Skin of body (tissue), 3 donors: ENCODE measurements at places on chromosomes 3 and 15. TPM values are rescaled to one million over a fixed set of nuclear protein-coding genes. Genes with fewer than 3 reads are reported as not detected.

MYL3 gene
- 23.7 TPM for total RNA-seq

PAQR9 gene
- total RNA-seq: not detected

GDPGP1 gene
- total RNA-seq: 2.6 TPM

FES gene
- 23.0 TPM for total RNA-seq

- no peak for DNase-seq
These were observed 163.6 kb upstream of the PRICKLE2 start for GRCh38 chr3:64388886-64389285.

DNA sequence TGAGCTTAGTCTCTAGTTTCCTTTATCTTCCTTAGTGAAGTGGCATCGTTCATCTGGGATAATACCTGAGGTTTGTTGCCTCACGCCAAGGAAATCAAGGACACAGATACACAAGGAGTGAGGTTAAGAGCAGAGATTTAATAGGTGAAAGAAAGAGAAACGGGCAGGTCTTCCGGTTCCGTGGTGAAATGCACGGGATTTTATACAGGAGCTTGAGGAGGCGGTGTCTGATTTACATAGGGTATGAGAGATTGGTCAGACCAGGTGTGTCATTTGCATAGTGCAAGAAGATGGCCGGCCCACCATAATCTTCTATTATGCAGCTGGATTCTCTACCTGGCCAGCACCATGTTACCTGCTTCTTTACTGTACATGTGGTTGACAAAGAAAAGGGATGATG, 17.2 kb downstream of the ARRDC4 start:
- no peak for DNase-seq

GRCh38 chr3:31841515-31841914, 139.5 kb downstream of the OSBPL10 start:
- DNase-seq: no peak

GRCh38 chr15:38843736-38844590, 279.3 kb upstream of the RASGRP1 start:
- DNase-seq: peak; percentile 85

GRCh38 chr3:196528639-196529233, 13.6 kb upstream of the SMCO1 start:
- DNase-seq: peak; percentile 22

DNA sequence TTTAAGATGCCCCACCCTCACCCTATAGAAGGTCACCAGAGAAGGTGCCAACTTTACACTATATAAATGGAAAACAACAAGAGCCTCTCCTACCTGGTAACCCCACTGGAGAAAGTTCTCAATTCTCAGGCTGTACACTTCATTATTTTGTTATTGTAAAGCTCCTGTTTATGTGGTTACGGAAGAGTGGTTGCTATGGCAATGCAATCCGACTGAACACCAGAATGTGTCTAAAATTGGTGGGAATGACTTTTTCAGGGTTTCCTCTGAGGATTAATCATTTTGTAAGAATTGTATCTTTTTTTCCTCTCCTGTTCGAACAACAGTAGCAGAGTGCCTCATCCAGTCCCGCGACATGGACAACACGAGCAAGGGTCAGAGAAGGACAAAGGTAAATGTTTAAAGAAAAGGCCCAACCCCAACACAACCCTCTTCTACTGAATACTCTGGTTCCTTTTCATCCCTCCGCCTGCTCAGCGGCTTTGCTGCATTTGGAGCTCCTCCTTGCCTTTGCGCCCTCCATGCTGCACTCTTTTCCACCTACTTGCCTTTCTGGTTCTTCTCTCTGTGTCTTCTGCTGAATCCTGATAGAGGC, 45.3 kb downstream of the DGKG start:
- DNase-seq: no peak

DNA sequence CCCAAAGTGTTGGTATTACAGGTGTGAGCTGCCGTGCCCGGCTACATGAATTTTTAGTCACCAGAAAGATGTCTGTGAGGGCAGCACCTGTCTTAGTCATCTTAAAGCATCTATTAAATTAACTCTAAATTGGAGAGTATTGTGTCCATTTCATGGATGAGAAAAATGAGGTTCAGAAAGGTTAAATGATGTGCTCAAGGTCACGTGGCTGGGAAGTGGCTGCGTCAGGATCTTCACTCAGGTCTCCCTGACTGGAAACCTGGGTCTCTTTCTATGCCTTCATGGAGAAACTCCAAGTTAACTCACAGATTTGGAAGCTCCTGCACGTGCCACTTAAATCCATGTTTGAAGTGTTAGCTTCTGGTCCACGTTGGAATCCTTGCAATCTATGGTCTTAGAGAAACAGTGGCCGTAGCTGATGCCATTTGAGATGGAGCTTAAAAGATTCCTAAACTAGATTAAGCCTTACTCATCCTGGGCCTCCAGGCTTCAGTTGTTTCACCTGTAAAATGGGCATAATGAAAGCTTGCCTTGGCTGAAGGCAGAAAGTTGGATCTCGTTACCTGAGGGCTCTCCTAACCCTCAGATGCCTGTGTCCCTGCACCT, 5.2 kb upstream of the TMEM40 start:
- DNase-seq: no peak

DNA sequence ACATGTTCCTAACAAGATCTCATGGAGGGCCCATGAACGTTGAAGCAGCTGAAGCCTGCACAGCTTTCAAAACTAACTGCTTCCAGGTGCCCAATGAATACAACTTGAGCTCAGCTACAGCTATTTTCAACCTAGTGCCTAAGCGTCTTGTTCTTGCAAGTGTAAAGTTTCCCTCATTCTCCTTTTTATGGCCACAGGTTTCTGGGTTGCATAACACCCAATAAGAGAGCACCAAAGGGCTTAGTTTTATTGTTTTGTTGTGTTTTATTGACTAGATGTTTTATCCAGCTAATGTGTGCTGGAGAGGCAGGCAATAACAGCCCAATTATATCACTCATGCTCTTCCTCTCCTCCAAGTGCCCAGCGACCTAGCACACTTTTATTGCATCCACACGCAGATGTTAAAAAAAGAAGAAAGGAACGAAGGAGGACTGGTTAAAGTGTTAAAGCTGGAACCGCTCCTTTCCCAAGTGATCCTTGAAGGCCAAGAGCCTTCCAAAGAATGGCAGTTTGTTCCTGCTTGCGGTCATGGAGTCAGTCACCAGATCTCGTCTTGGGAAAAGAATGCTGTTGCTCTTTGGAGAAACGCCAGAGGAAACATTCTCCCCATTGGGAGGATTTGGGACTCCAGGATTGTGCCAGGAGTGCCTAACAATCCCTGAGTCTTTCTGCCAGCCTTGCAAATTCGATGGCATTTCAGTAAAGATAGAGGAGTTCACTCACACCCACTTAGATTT, 156.9 kb downstream of the MEX3B start:
- peak; percentile 75 for DNase-seq
